ENCODE measurements at places on chromosomes 1 and 21.

- DNase-seq = no peak
Observed at GRCh38 chr1:91797164-91797563, 88.8 kb downstream of the TGFBR3 start.

DNA sequence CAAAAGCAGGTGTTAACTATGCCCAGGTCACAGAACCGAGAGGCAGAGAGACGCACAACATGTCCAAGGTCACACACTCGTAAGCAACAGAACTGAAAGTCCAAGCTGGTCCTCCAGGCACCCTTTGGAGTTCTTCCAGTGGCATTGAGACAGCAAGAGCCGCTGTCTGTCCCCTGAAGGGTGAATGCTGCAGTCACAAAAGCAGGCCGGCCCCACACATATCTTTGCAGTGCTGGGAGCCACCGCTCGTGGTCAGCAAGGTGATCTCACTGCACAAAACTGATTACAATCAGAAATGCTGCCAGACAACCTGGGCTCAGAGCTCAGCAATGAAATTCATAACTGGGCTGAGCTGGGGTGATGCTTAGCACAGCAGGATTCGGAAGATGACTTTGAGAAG lies 47.4 kb upstream of the RAB4A start:
- no peak for DNase-seq

- DNase-seq = no peak
Observed at GRCh38 chr1:211493876-211494653, 2.1 kb upstream of the RD3 start.

- no peak for DNase-seq
Observed at GRCh38 chr1:185239861-185240260, 77.2 kb downstream of the IVNS1ABP start.

GRCh38 chr1:84103197-84103992 lies 40.7 kb upstream of the PRKACB start:
- no peak for DNase-seq

- DNase-seq = no peak
Observed at GRCh38 chr1:172405912-172406311, 14.6 kb upstream of the C1orf105 start.
